A673 (cell line): ENCODE measurements at places on chromosomes 1 and 21.

- no peak overlapping the region for H3K27ac ChIP-seq
- H3K4me1 ChIP-seq, result no peaks in the 10 kb centered on the region
- H3K27me3 ChIP-seq, result no peaks in the 10 kb centered on the region
- no peak for DNase-seq
- H3K36me3 ChIP-seq, result no peaks in the 10 kb centered on the region
Measured at GRCh38 chr1:95536501-95536900, 302.5 kb downstream of the RWDD3 start.

DNA sequence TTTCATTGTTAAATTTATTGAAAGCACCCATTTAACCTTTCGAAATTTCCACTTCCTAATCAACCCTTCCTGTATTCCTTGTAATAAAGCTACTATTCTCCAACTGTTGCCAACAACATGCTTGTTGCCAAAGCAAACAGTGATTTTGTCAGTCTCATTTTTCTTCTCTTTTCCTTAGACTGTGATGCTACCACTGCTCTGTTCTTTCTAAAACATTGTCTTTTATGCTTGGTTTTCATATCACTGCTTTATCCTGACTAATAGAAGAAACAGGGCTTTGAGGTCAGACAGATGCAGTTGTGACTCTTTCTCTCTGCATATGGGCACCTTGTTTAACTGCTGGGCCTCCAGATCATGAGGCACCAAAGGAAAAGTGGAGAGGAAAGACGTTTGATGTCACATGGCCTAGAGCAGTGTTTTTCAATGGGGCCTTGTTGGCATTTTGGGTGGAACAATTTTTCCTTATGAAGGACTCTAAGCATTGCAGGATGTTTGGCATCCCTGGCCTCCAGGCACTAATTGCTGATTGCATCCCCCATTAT, 56.1 kb downstream of the HMCN1 start:
- DNase-seq, result peak; percentile 48
- peaks cover 62% of the 10 kb centered on the region for H3K4me1 ChIP-seq
- peaks cover 38% of the 10 kb centered on the region for H3K36me3 ChIP-seq
- H3K4me3 ChIP-seq, result no peak overlapping the region
- peak overlapping the region; percentile 61 for H3K27ac ChIP-seq

DNA sequence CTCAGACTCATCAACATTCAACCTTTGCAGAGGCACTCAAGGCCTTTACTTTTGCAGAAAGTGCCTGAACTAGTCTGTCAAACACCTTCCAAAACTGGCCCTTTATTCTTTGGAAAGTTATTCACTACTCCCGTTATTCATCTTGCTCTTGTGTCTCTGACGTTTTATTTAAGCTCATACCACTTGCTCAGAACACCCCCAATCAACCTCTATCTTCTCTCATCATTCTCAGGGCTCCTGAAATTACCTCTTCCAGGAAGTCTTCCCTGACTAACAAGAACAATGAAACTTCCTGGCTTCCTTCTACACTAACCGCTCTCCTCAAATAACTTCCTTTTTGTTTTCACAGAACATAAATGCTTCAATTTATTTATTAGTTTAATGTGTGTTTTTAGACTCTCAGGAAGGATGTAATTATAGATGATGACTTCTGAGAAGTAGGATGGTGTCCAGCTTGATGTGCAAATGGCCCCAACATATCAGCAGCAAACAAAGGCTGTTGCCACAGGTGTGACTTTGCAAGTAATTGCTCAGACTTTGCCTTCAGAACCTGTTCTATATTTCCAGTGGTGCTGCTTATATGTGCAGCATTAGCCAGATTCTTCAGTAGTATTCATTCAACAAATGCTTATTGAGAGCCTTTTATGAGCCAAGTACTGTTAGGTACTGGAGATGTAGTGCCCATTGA, 22.8 kb upstream of the BATF3 start:
- H3K27me3 ChIP-seq, result no peaks in the 10 kb centered on the region
- no peak overlapping the region for H3K4me3 ChIP-seq
- peak; percentile 59 for DNase-seq

- DNase-seq, result no peak
- H3K36me3 ChIP-seq, result no peaks in the 10 kb centered on the region
- no peak overlapping the region for H3K27ac ChIP-seq
Measured at GRCh38 chr1:154572468-154573167, 5.0 kb downstream of the CHRNB2 start.

GRCh38 chr1:39159224-39160036, 45.1 kb upstream of the MACF1 start:
- no peaks in the 10 kb centered on the region for H3K36me3 ChIP-seq
- DNase-seq, result no peak
- H3K4me3 ChIP-seq, result no peak overlapping the region
- H3K4me1 ChIP-seq, result peaks cover 26% of the 10 kb centered on the region
- no peaks in the 10 kb centered on the region for H3K27me3 ChIP-seq

DNA sequence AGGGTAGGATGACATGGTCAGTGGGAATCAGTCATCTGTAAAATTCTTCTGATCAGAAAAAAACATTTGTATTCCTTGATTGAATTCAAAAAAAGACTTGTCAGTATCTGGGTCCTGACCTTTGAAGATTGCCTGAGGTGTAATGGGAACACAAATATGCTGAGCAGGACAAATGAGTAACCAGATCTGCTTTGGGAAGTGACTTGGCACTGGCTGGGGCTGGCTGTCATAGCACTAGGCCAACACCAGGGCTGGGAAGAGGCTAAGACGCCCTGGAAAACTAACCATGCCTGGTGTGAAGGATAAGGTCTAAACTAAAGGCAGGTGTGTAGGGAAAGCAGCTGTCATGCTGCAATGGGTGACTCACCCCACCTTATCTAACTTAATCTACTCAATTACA, 452.9 kb upstream of the BEND5 start:
- H3K27ac ChIP-seq, result no peak overlapping the region
- no peaks in the 10 kb centered on the region for H3K4me1 ChIP-seq
- H3K27me3 ChIP-seq, result no peaks in the 10 kb centered on the region
- no peaks in the 10 kb centered on the region for H3K36me3 ChIP-seq
- H3K4me3 ChIP-seq, result no peak overlapping the region
- no peak for DNase-seq

- no peak overlapping the region for H3K27ac ChIP-seq
- H3K4me3 ChIP-seq, result no peak overlapping the region
- H3K27me3 ChIP-seq, result no peaks in the 10 kb centered on the region
- no peaks in the 10 kb centered on the region for H3K4me1 ChIP-seq
Measured at GRCh38 chr1:234851450-234852438, 241.8 kb upstream of the IRF2BP2 start.

GRCh38 chr1:91653183-91653582, 152.5 kb downstream of the CDC7 start:
- H3K27ac ChIP-seq, result no peak overlapping the region

DNA sequence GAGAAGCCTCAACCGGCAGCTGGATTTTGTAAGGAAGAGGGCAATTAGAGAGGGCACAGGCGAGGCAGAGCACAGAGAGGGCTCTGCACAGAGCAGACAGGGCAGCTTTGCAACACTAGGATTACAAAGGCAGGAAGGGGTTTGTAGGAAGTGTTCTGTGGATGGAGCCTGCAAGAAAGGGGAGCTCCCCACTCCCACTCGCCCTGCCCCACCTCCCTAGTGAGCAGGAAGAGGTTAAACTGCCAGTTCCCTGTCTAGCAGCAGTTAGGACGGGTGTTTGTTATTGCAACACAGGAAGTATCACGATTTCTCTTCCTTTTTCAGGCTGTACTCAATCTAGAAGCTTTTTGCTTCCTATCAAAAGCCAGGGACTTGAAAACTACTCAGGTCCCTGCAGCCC, 63.3 kb upstream of the LRRC8D start:
- H3K4me1 ChIP-seq, result peaks cover 55% of the 10 kb centered on the region
- no peaks in the 10 kb centered on the region for H3K27me3 ChIP-seq
